ENCODE measurements at places on chromosomes 13 and 19. TPM values are rescaled to one million over a fixed set of nuclear protein-coding genes. Genes with fewer than 3 reads are reported as not detected.

DNA sequence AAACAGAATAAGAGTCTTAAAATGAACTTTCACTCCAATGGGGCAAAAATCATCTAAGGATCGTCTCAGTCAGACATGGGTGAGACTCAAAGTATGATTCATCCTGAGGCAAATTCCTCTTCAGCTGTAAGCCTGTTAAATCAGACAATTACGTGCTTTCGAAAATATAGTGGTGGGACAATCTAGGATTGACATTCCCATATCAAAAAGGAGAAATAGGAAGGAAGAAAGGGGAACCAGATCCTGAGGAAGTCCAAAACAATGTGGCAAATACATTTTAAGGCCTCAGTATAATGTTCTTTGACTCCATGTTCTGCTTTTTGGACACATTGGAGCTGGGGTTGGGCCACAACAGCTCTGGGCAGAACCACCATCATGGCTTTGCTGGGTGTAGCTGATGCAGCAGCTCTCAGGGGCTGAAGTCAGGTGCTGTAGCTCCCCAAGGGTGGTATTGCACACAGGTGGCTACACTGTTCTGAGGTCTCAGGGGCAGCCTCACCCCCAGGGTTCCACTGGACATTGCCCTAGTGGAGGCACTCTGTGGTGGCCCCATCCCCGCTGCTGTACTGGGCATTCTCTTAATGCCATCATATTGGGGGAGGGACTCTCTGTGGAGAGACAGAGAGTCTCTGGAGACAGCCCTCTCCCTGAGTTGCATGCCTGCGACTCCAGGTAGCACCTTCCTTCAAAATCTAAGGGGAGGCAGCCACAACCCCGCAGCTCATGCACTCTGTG is 5.7 kb upstream of the FPR3 start:
- no peak overlapping the region for H3K27ac ChIP-seq
- no peaks in the 10 kb centered on the region for H3K4me1 ChIP-seq
- no peak overlapping the region for H3K4me3 ChIP-seq

DNA sequence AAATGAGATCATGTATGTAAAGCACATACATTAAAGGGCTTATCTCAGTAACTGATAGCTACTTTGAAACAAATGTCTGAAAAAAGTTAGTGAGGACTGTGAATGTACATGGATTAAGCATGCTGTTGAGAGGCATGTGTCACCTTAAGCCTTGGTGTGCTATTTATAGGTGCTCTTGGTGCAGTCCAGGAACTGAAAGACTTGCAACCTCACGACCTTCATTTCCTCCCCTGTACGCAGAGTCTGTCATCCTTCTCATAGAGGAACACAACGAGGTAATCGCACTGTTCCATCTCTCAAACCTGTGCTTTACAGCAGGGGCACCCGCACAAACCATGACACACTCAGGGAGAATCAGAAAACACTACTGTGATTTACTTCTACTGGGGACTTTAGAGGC is 65.6 kb downstream of the UFM1 start:
- no peaks in the 10 kb centered on the region for H3K36me3 ChIP-seq
- H3K27ac ChIP-seq = no peak overlapping the region
- H3K4me3 ChIP-seq = no peak overlapping the region
- no peaks in the 10 kb centered on the region for H3K27me3 ChIP-seq

PSMC4 gene
- 75.1 TPM for total RNA-seq

GRCh38 chr19:35856546-35857149 is at the start of gene KIRREL2:
Gene KIRREL2 (plus strand): TSS chr19:35856911. CDS start chr19:35857120, 209 bp downstream.
- DNase-seq = no peak
- peak within 1 kb of the TSS; percentile 51 for H3K4me3 ChIP-seq
- peaks cover 55% of the 10 kb centered on the region for H3K27me3 ChIP-seq
- no peaks in the 10 kb centered on the region for H3K36me3 ChIP-seq
- no peaks in the 10 kb centered on the region for H3K4me1 ChIP-seq

- H3K4me1 ChIP-seq = no peaks in the 10 kb centered on the region
- H3K4me3 ChIP-seq = no peak overlapping the region
- no peaks in the 10 kb centered on the region for H3K27me3 ChIP-seq
- no peaks in the 10 kb centered on the region for H3K36me3 ChIP-seq
These were observed 45.6 kb upstream of the MRI1 start for GRCh38 chr19:13718733-13719132.

DNA sequence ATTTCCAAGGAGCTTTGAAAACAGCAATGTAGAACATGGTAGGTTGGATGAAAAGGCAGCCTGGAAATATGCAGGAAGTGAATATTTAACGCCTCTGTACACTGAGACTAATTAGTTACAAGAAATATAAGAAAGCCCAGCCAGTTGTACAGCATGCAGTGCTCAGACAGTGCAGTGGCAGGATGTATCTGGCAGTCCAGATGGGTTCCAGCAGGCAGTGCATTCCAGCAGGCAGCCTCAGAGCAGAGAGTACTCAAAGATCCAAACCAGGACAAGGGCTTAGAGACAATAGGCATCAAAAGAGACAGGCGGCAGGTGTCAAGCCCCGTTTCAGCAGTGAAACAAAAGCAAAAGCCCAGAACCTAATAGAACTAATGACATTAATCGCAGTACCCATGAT is 2776.3 kb downstream of the PCDH9 start:
- no peaks in the 10 kb centered on the region for H3K27me3 ChIP-seq
- peak; percentile 8 for DNase-seq
- no peaks in the 10 kb centered on the region for H3K4me1 ChIP-seq
- H3K36me3 ChIP-seq = no peaks in the 10 kb centered on the region
- H3K27ac ChIP-seq = no peak overlapping the region
- no peak overlapping the region for H3K4me3 ChIP-seq

- H3K4me1 ChIP-seq = peaks cover 2% of the 10 kb centered on the region
- H3K36me3 ChIP-seq = no peaks in the 10 kb centered on the region
- DNase-seq = peak; percentile 65
- no peak overlapping the region for H3K4me3 ChIP-seq
- H3K27me3 ChIP-seq = no peaks in the 10 kb centered on the region
These were observed 30.1 kb downstream of the ZAR1L start for GRCh38 chr13:32284927-32285632.

KANK3 gene
- 0.26 TPM for total RNA-seq

CADM4 gene
- total RNA-seq = 2.1 TPM

LGALS7 gene
- total RNA-seq = not detected

GRCh38 chr19:4521170-4521887 is 3.0 kb upstream of the PLIN4 start:
- H3K36me3 ChIP-seq = no peaks in the 10 kb centered on the region
- no peak for DNase-seq
- H3K4me3 ChIP-seq = no peak overlapping the region
- H3K27me3 ChIP-seq = no peaks in the 10 kb centered on the region

DNA sequence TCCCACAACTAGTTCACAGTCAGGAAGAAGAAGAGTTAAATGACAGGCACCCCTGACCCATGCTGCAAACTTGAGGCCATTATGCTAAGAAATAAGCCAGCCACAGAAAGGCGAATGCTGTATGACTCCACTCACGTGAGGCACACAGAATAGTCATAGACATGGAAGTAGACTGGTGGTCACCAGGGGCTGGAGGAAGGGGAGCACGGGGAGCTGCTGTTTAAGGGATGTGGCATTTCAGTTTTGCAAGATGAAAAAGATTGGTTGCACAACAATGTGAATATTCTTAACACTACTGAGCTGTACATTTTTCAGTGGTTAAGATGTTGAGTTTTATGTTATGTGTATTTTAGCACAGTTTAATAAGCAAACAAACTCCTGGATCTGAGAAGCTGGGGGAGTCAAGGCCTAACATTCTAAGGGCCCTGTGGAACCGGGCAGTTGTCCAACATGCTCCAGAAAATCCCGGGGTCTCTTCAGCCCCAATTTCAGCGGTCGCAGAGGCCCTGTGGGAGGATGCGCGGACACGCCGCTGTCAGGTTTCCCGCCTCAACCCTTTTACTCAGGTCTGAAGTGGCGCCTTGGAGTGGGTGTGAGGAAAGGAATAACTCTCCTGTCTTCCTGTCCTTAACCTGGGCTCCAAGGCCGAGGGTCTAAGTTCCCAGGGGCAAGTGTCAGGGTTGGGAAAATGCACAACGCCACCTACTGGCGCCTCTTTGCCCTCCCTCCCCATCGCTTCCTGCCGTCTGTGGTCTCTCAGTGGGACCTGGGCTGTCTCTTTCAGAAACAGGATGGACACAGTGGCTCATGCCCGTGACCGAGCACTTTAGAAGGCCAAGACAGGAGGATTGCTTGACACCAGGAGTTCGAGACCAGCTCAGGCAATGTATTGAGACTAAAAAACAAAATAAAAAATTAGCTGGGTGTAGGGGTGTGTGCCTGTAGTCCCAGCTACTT is 4.4 kb upstream of the TMEM272 start:
- DNase-seq = peak; percentile 48
- no peak overlapping the region for H3K27ac ChIP-seq
- H3K27me3 ChIP-seq = peaks cover 2% of the 10 kb centered on the region
- H3K4me1 ChIP-seq = peaks cover 2% of the 10 kb centered on the region
- H3K4me3 ChIP-seq = no peak overlapping the region

WDR62 gene
- total RNA-seq = 2.8 TPM

FFAR3 gene
- not detected for total RNA-seq

- no peaks in the 10 kb centered on the region for H3K4me1 ChIP-seq
- H3K36me3 ChIP-seq = no peaks in the 10 kb centered on the region
- no peak for DNase-seq
- H3K27ac ChIP-seq = no peak overlapping the region
These were observed 21.2 kb upstream of the SCEL start for GRCh38 chr13:77514336-77514726.

DNA sequence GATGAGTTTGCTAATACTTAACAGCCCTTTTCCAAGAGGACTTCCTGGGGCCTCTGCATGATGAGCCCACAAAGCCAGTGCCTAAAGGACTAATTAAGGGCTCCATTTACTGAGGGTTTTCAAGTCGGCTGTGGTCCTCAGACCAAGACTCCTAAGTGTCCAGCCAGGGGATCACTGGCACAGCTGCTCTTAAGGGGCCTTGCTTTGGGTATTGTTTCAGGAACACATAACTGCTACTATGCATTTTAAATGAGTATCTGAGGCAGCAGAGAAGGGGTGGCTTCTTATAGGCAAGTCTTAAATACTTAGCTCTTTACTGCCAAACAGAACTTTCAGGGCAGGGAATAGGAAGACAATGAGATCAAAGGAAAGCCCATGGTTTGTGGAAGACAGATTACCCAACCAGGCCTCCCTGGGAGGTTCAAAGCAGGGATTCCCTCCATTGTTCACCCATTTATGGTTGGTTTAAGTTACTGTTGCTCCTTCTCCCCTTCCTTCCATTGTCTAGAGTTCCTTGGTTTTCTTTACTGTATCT is 61.9 kb downstream of the TNFRSF19 start:
- DNase-seq = no peak
- no peaks in the 10 kb centered on the region for H3K27me3 ChIP-seq
- peaks cover 14% of the 10 kb centered on the region for H3K36me3 ChIP-seq
- H3K4me1 ChIP-seq = no peaks in the 10 kb centered on the region
- no peak overlapping the region for H3K27ac ChIP-seq

- H3K4me3 ChIP-seq = no peak overlapping the region
- H3K27me3 ChIP-seq = no peaks in the 10 kb centered on the region
- no peaks in the 10 kb centered on the region for H3K4me1 ChIP-seq
These were observed 9.3 kb upstream of the LAIR1 start for GRCh38 chr19:54373781-54374631.

Data from fibroblast of lung (primary cell).